Left kidney (tissue), 8 donors: ENCODE measurements at places on chromosomes 12 and 14.

GRCh38 chr14:94127330-94127729 is 2.1 kb downstream of the IFI27L2 start:
- no peak for DNase-seq

GRCh38 chr12:57533108-57533507 is 10.5 kb downstream of the MBD6 start:
- DNase-seq: no peak

- no peak for DNase-seq
Measured at GRCh38 chr12:130482448-130482847, 144.8 kb downstream of the PIWIL1 start.

GRCh38 chr14:72480464-72481243 is 413.2 kb downstream of the DPF3 start:
- DNase-seq: no peak

- DNase-seq: no peak
Measured at GRCh38 chr14:50656776-50657175, 11.3 kb downstream of the SAV1 start.

DNA sequence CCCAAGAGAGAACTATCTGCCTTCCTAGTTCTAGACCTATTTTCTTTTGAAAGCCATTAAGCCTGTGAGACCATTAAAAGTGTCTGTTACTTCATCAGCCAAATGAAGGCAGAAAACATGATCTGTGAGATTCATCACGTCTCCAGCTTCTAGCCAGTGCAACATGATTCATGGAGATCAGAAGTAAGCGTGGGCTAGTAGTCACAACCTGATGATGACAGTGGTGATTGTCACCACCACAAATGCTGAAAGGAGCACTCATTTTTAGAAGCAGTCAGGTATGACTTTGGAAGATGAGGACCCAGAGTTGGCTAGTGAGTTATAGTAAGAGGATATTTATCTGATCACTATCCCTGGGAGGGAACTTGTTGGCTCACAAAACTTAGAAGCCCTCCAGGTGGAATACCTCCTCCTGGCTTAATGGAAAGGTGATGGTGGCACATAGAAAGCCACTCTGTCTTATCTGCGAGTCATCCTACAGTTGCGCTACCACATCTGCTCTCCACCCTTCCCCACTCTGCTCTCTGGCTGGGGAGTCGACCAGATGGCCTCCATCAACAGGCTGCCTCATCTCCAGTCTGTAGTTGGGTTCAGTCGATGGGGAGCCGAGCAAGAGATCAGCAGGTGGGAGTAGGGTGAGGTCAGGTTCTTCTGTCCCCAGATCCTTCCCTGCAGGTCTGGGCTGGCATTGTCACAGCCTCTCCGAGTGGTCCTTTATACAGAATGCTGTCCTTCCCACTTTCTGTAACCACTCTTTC is 317.6 kb upstream of the FKBP4 start:
- DNase-seq: no peak

DNA sequence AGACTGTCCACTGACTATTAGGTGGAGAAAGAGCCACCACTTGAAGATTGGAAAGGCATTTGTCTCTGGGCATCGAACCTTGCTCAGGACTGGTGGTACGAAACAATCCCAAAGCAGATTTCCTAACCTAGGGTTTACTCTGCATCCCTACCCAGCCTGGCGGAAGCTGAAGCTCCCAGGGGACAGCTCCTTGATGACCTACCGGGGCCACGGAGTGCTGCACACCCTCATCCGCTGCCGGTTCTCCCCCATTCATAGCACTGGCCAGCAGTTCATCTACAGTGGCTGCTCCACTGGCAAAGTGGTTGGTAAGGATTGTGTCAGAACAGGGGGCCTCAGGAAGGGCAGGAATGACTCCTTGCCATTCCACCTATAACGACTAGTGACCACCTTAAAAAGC is 6.5 kb upstream of the NRL start:
- no peak for DNase-seq

- DNase-seq: no peak
Measured at GRCh38 chr14:103885509-103885932, 38.1 kb upstream of the PPP1R13B start.

DNA sequence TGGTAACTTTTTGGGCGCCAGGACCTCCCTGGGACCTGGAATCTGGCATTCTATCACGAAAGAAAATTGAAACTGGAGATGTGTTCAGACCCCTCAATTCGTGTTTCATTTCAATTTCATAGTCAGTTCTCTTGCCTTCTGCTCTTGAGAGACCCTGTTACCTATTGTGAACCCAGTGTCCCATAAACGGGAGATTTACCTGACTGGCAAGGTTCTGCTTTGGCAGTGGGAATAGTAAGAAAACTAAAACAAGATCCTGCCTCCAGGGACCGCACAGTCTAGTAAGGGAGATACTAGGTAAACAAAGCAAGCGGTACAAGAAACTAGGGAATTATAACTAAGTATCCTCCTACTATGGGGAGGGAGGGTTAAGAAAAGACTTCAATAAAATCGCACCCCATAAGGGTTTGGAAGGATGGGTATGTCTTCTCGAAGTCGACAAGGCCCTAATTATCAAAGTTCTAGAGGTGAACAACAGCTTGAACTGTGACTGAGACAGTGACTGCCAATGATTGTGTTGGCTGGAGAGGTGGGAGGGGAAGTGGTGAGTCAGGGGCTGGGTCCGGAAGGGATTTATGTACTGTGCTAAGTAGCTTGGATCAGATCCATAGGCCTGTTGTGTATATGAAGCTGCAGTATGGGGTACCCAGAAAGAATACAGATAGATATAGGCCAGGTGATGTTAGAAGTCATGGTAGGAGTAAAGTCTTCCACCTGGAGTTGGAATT is 754 bp downstream of the ACSS3 start:
- peak; percentile 18 for DNase-seq

GRCh38 chr12:52534482-52534881 is 14.3 kb upstream of the KRT5 start:
- DNase-seq: no peak

DNA sequence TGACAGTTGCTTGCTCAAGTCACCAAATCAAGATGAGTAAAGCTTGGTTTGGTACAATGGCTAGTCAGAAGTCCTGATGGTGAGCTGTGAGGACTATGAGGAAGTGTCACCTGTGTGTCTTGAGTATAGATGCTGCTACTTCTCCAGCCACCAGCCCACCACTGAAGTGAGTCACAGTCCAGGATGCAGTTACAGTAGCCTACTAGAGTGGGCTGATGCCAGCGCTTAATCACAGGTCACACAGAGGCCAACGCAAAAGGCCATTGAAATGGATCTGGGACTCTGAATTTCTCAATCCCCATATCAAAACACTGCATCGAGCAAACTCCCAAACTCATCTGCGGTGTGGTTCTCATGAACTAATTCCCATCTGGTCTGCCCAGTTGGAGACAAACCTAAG is 223.1 kb downstream of the ANO6 start:
- no peak for DNase-seq

- no peak for DNase-seq
Measured at GRCh38 chr12:14892726-14893505, 7.3 kb upstream of the MGP start.

DNA sequence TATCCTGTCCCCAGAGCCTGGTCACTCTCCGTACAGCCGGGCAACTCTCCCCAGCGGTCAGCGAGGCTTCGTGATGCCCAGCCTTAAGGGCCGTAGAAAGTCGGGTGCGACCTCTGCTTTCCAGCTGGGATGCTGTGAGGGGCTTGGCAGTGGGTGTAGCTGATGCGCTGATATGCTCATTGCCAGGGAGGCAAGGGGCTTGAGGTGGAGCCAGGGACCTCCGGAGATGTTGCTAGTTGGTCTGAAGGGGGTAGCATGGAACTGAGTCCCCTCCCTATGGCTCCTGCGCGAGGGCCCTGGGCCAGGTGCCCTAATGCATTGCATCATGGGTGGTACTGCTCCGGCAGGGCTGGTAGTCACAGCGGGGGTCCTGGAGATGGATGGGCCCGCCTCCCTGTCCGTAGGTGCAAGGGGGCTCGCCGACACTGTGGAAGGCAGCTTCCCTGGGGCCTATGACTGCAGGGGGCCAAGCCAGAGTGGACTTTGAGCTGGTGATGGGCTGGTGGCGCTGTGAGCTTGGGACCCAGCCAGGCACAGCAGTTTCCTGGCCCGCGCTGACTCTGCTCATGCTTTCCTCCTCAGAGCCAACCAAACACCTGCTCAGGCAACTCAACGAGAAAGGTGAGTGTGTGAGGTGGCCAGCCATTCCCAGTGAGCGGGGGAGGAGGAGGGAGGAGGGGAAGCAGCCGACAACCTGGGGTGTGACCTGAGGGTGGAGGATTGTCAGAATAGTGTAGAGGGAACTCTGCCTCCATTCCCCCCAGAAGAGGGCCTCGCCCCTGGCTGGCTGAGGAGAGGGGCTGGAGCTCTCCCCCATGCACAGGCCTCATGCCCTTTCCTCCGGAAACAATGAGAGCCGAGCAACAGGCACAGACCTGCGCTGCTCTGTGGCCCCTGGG is 32.3 kb downstream of the PLEKHG3 start:
- DNase-seq: no peak

DNA sequence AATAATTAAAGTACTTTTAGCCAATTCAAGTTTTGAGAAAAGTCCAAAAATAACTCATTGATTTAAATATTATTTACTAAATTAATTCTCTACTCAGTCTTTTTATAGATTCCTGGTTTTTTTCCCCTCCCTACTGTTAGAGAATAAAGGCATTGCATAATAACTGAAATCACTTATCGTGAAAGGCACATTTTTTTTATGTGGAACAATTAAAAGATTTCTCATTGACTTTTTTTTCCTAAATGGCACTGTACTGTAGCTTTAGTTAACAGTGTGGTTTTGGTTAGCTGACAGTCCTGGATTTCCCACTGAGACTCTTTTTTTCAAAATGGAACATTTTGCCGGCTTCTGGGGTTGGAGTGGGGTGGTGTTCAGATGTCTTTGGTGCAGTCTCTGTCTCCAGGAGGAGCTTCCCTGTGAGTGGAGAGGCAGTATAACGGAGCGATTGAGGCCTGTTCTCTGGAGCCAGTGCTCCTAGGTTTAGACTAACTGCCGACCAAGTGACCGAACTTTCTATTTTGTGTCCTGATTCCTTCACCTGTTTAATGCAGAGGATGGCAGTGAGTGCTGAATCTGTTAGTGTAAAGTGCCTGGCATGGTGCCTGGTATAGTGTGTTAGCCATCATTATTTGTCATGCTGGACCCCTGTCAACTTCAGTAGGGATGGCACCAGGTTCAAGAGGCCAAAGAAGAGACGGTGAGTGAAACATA is 117.7 kb downstream of the ADCK1 start:
- no peak for DNase-seq

- DNase-seq: no peak
Measured at GRCh38 chr12:43848226-43848507, 12.3 kb downstream of the TMEM117 start.

DNA sequence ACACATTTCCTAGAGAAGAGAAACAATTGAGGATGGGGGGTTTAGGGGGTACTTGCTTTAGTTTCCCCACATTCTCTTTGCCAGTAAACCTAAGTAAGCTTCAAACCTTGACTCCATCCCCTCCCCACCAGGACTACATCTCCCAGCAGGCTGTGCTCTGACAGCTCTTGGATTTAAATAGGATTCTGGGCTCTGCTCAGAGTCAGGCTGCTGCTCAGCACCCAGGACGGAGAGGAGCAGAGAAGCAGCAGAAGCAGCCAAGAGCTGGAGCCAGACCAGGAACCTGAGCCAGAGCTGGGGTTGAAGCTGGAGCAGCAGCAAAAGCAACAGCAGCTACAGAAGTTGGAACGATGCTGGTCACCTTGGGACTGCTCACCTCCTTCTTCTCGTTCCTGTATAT is 20.6 kb downstream of the RDH12 start:
- DNase-seq: no peak

DNA sequence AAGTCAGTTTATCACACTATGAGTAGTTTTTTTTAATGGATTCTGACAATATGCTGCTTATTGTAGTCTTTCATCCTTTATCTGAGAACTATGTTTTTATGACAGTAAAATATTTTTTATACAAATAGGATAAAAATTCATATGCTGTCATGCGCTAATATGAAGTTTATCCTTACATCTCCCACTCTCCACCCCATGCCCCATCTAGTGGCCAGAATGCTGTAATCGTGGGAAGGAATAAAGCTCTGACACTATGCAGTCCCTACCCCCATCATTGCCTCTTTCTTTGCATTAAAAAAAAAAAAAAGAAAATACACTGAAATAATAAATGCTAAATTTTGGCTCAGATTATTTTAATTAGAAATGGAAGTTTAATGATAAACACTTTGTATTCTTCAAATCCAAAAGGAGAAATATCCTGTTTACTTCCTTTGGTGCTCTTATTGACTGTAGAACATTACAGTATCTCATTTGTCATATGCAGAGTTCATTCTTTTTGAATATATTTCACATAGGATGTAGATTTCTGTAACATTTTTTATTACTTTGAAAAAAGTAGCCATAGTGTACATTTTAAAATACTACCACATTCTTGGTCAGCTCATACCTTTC is 145.9 kb upstream of the SLCO1C1 start:
- DNase-seq: peak; percentile 49

- DNase-seq: no peak
Measured at GRCh38 chr12:94592080-94592479, 58.3 kb downstream of the TMCC3 start.

- peak; percentile 89 for DNase-seq
Measured at GRCh38 chr12:52010152-52010622, 3.4 kb downstream of the TAMALIN start.

GRCh38 chr14:61749867-61750266 is 12.4 kb upstream of the SNAPC1 start:
- DNase-seq: no peak

DNA sequence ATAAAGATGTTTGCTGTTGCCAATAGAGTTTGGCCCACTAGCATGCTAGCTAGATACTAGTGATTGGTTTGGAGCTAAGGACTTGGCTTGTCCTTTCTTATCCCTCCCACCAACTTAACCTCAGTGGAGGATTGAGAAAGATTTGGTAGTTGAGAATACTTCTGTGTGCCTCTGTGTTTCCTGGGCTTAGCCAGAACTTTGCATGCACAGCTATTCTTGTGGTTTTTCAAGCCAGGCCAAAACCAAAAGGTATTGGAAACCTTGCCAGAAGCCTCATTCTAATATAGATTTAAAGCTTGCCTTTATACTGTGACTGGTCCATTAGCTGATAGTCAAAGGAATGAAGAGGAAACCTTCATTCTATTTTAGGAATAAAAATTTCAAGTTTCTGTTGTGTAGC is 188.5 kb downstream of the CCDC91 start:
- DNase-seq: no peak

- DNase-seq: no peak
Measured at GRCh38 chr14:79663453-79663852, 547.9 kb downstream of the DIO2 start.

- DNase-seq: no peak
Measured at GRCh38 chr12:40226705-40227104, 1.9 kb downstream of the LRRK2 start.
